Stimulated activated CD4-positive, alpha-beta T cell treated with anti-CD3 and anti-CD28 coated beads, TNF-alpha, amount 100 ng/mL, for 24 hours (primary cell): ENCODE measurements at places on chromosomes 6 and 20.

DNA sequence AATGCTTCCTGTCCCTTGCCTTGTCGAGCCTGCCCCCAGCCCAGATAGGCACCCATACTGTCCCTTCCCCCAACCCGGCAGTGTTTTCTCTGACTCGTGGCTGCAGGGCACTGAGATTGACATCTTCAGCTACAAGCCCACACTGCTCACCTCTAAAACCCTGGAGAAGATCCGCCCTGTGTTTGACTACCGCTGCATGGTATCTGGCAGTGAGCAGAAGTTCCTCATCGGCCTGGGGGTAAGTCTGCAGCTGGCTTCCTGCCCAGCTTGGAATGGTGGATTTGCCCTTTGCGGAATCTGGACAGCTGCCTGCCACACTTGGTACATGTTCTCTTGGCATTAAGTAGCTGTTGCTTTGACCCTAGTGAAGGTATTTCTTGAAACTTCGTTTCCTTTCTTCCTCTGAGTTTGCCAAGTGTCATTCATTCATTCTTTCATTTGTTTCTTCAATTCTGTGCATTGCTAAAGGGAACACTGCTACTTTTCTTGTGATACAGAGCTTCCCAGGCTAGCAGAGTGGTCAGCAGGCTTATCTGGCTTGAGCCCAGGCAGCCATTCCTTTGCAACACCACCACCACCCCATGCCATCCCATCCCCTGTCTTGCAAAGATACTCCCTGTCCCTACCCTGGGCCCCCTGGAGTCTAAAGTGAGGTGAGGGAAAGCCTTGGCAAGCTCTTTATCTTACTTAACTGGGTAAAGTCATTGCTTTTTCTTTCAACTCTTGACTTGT is 26.2 kb downstream of the CCDC167 start:
- DNase-seq = no peak

- no peak for DNase-seq
Measured at GRCh38 chr6:11830105-11830504, 51.5 kb upstream of the ADTRP start.

- DNase-seq = no peak
Measured at GRCh38 chr6:43762966-43763695, 6.9 kb upstream of the VEGFA start.

GRCh38 chr20:25699914-25700313 is 3.3 kb upstream of the ZNF337 start:
- no peak for DNase-seq

DNA sequence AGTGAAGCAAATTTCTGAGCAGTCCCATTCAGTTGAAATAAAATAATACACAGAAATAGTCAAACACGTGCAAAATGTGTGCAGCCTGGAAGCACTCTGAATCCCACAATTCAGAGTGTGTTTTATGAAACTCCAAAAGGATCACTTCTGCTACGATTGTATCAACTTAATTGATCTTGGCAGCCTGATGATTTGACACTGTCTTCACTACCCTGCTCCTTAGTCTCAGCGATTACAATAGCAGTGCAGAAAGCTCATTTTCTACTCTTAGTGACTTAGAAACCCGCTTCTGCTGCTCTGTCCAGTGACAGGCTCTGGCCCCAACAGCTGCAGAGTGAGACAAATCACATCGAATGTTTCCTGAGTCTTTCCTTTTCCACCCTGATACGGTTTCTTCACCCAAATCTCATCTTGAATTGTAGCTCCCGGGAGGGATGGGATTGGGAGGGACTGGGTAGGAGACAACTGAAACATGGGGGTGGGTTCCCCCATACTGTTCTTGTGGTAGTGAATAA is 16.2 kb upstream of the EMILIN3 start:
- DNase-seq = no peak

- DNase-seq = no peak
Measured at GRCh38 chr6:15618685-15619084, 44.1 kb downstream of the DTNBP1 start.

- no peak for DNase-seq
Measured at GRCh38 chr20:50368813-50369224, 141.4 kb upstream of the PTPN1 start.

- no peak for DNase-seq
Measured at GRCh38 chr6:52164319-52165094, 21.7 kb upstream of the IL17A start.

DNA sequence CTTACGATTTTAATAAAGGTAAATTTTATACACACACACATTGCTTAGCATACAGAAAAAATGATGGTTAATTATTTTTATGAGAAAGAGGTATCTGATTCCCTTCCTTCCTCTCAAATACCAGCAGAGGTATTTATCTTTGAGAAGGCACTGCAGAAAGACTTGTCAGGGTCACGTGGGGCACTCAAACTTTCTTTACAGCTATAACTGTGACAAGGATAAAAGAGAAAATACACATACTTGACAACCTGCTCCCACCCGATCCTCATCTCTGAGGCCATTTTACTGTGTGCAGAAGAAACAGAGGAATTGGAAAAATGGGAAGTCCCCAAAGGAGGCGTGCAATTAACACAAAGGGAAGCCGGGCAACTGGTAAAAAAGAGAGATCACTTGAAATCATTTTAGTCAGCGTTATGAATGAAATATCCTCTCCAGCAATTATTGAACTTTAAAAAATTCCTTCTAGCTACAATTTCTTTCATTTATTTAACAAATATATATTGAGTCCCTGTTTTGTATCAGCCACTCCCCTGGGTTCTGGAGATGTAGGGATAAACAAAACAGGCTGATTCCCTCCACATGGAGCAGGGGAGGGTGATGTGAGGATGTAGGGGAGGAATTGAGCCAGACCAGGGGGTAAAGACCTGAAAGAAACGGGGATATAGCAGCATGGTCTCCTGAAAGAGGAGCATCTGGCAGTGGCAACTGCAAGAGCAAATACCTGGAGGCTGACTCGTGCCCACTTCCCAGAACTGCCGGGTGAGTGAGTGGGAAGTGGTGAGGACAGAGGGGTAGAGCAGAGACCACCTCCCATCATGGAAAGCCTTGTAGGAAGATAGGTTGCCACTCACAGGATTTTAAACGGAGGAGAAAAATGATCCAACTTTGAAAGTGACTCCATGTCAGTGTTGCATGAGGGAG is 510.3 kb downstream of the KIF16B start:
- DNase-seq = no peak

DNA sequence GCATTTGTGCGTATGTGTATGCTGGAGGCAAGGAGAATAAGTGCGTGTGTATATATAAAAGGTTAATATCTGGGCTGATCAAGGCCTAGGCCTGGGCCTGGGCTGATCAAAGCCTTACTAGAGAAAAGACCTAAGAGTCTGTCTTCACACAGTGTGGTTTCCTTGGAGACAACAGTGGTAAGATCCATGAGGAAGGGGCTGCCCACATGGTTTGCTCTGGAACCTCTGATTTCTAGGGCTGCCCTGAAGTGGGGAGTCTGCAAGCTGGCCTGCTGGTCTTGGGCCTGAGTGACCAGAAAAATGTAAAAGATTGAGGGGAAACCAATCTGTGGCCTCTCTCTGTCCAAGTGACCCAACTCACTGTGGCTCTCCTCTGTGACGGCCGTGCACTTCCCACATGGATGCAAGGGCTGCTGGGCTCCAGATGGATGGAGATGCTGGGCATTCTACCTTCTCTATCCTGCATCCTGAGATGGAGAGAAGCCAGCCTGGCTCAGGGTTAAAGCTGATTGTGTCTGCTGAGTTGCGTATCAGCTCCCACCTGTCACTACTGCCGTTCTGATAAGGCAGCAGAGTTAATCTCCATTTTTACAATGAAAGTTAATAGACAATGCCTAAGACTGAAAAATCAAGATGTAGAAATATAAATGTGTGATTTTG is 90.3 kb upstream of the NXT1 start:
- DNase-seq = no peak

DNA sequence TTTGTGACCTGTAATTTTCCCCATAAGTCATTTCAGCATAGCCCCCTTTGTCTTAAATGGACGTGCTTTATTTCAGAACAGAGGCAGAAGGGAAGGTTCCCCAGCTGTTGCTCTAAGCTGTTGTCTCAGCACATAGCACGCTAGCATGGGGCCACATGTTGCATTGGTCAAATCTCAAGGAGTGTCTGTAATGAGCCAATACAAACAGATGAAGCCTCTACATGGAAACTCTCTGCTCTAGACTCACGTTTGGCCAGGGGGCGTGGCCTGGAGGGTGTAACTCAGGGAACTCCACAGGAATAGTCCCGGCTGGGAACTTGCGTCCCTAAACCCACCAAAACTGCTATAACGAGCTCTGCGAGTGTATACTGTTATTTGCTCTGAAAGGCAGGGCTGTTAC is 35.2 kb upstream of the SLC22A2 start:
- no peak for DNase-seq

DNA sequence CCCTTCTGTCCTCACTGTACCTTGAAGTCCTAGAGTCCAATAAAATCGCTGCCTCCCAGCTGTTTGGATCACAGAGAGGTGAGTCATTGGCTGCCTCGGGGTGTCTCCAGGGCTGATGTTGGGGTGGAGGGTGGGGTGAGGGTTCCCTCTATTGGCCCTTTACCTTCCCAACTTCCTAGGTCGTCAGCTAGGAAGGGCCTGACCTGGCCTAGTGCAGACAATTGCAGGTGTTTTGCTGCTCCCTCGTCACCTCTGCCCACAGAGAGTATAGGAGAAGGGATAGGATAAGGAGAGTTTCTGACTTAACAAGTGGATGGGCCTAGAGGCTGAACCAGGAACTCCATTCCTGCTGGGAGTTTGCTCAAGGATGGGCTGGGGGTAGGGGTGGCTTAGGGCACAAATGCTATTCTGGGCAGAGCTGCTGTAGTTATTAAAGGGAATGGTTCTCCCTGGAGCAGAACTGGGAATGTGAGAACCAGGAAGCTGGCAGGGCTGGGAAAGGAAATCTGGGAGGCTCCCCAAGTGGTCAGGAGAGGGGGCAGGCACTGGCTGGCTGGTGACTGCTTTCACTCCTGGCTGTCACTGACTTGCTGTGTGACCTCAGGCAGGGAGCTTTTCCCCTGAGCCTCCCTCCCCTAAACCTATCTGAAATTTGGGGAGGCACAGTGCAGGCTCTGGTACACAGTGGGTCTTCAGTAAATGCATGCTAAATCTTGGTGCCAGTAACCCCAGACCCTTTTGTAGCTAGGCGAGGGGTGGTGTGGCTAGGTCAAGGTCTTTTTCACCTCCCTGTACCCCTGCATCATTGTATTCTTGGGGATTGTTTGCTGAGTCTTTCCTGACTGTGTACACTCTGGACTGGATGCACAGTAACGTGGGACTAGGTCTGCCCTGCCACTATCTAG is 1.5 kb downstream of the TP53INP2 start:
- DNase-seq = no peak

DNA sequence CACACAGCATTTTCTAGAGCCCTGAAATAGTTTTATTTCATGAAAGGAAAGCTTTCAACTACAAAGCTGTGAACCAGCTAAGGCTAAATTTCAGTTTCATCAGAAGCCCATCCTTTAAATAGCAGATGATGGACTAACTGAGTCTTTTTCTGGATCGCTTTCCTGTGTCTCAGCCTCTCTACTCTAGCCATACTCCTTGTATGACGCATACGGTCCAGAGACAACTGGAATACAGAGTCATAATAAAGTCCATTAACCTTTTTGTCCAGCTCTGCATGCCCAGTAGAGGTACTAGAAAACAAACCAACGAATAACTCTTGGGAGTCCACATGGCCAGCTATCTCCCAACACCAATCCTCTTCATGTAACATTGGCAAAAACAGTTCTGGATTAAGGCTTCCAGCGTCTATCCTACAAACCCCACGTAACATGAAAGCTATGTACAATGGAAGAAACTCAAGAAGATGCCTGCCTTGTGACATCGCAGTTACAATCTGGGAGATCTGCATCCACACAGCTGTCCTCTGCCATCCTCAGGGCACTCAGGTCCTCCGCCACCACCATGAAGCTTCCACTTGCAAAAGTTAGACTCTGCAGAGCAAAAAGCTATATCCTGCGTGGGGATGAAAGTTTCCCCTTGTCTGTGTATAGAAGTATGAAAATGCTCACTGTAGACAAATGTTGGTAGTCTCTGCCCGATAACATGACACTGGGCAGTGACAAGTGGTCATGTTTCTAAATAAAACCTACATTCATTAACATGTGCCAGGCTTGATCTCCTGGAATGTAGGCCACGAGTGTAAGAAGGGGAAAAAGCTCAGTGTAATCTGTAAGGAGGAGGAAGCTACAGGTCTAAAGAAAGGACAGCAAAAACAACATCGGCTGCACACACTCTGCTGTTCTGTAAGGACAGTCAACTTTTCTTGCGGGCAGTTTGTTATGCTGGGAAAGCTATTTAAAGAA is 360.4 kb downstream of the ESR1 start:
- DNase-seq = no peak

GRCh38 chr20:37323985-37324384 is 22.0 kb upstream of the SRC start:
- DNase-seq = no peak

GRCh38 chr20:59253325-59253724 is 47.1 kb upstream of the EDN3 start:
- no peak for DNase-seq

GRCh38 chr20:64160118-64160517 is 4.1 kb upstream of the MYT1 start:
- DNase-seq = no peak

DNA sequence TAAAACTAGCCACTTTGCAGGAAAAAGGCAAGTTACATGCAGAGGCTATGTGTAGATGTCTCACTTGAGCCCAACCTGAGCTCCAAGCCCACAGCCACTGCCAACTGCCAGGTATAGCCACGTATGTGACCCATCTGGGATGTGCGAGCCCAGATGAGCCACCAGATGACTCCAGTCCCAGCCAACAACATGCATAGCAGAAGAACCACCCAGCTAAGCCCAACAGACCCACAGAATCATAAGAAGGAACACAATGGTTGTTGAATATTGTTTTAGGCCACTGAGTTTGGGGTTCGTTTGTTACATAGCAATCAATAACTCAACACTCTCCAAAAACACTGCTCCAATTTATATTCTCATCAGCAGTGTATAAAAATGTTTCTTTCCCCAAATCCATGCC is 16.3 kb downstream of the FAM50B start:
- no peak for DNase-seq

GRCh38 chr6:68710916-68711315 is 75.8 kb downstream of the ADGRB3 start:
- no peak for DNase-seq

GRCh38 chr20:34369265-34369664 is 6.2 kb downstream of the ITCH start:
- DNase-seq = no peak

DNA sequence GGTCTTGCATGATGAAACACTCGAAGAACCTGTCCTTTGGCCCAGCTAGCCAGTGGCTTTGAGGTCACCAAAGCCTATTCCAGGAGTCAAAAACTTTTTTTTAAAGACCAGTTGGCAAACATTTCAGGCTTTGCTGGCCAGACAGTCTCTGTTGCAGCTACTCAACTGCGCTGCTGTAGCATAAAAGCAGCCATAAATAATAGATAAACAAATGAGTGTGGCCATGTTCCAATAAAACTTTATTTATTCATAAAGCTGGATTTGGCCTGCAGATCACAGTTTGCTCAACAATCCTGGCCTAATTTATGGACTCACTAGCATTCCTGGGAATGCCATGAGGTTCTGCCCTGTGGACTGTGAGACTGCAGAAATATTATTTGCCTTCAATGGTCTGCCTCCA is 68.8 kb upstream of the LTV1 start:
- no peak for DNase-seq

GRCh38 chr20:14098261-14098660 is 102.9 kb downstream of the MACROD2 start:
- no peak for DNase-seq

GRCh38 chr20:33423141-33423834 is 20.3 kb downstream of the SNTA1 start:
- DNase-seq = no peak
